ENCODE measurements at places on chromosomes 5 and 9.

- DNase-seq = no peak
Observed at GRCh38 chr9:127177231-127177630, 54.8 kb upstream of the ANGPTL2 start.

DNA sequence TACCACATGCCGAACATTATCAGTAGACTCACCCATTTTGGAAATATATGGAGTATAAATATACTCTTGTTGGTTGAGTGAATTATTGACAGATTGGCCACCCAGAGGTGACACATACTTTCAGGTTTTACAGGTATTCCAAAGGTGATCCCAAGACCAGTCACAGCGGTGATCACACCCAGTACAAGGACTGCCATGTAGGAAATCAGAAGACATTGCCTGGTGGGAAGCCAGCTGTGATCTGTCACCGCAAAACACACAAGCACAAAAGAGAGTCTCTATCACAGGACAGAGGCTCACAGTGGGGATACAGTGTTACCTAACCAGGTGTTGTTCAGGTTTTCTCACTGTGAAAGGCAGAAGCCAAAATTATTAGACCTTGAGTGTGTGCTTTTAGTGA, 15.8 kb downstream of the BTF3 start:
- DNase-seq = no peak

DNA sequence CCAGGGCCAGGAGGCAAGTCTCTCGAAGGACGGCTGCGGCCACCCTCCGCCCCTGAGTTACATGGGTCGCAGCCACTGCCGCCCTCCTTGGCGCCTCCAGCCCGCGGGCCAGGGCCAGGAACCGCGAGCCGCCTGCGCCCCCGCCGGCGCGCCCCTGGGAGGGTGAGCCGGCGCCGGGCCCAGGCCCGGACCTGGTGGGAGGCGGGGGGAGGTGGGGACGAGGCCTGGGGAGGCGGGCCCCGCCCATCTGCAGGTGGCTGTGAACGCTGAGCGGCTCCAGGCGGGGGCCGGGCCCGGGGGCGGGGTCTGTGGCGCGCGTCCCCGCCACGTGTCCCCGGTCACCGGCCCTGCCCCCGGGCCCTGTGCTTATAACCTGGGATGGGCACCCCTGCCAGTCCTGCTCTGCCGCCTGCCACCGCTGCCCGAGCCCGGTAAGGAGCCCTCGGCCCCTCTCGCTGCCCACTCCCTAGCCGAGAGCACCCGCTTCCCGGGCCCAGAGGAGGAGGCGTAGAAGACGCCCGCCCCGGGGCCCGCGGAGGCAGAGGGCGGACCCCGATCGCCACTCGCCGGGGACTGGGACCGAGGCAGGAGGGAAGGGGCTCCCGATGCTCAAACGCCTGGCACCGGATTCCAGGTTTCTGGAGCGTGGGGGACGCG, at the start of gene ASS1:
ASS1 (plus strand) TSS at position 397 of the 657 bp plus-strand sequence. CDS start 7,268 bp downstream, outside the sequence.
- DNase-seq = no peak

DNA sequence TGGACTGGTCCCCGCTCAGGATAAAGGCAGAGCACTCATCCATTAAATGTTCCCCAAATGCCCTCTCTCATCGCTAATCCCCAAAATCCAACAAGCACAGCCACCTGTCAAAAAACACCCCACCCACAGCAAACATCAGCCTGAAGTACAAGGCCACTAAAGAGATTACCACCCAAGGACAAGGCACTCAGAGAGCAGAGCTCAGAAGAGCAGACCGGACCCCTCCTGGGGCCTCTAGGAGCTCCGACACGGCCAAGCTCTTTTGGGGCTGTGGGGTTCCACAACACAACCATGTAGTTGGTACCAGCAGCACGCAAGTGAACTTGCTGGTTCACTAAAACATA, 9.8 kb downstream of the VDAC1 start:
- DNase-seq = no peak

DNA sequence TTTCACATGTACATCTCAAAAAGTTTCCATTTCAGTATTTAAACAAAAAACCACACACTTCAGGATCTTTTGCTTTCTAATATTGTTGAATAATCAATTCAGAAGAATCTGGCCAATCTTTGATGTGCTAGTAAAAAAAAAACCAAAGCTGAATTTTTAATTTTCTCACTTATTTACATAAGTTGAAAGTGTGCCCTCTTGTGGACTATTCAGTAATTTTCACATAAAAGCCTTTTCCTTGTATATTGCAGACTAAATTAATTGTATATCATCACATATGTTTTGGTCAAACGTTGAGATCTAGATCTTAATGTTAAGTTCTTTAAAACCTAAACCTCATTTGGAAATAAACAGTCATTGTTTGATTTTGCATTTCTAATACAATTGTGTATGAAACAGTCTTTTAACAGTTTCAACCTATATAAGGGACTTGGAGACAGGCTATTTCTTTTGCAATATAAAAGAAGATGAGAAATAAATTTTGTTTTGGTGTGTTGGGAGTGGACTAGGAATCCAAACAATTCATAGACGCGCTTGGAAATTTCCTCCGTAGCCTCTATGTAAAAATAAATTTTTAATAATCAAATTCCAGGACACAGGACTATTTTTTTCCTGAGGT, 68.1 kb downstream of the NIPBL start:
- DNase-seq = no peak

GRCh38 chr5:82168294-82168693, 109.9 kb downstream of the RPS23 start:
- no peak for DNase-seq

GRCh38 chr5:132202711-132203463, 24.8 kb downstream of the P4HA2 start:
- no peak for DNase-seq

- no peak for DNase-seq
Observed at GRCh38 chr9:69168709-69169217, 5.3 kb upstream of the TJP2 start.

DNA sequence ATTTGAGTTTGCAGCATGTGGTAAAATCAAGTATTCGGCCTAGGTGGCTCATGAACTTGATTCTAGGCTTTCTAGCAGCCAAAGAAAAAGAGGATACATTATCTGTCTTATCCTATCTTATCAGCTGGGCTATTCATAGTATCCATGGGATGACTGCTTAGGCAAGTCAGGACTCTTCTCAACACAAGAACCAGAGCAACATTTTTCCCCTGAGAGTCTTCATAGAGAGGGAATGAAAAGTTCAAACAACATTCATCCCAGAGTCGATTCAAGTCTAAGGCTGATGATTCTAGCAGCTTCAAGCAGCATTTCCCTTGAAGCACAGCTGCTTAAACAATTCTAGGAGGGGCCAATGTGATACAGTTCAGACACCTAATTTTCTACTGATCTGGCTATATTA, 3.0 kb downstream of the S100Z start:
- no peak for DNase-seq

DNA sequence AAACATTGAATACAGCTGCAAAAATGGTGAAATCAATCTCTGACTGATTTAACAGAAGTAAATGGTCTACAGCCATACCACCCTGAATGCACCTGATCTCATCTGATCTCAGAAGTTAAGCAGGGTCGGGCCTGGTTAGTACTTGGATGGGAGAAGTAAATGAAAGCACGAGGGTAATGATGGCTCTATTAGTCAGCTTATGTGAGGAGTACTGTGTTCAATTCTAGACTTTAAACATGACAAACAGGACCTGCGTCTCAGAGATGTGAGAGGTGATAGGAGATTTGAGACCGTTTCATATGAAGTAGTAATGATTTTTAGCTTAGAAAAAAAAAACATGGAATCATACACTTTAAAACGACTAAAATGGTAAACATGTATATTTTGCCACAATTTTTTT, 77.1 kb upstream of the SUSD1 start:
- no peak for DNase-seq
